ENCODE measurements at places on chromosomes 1 and 21.

GRCh38 chr1:75787524-75787923, 1.5 kb downstream of the RABGGTB start:
- DNase-seq = no peak

DNA sequence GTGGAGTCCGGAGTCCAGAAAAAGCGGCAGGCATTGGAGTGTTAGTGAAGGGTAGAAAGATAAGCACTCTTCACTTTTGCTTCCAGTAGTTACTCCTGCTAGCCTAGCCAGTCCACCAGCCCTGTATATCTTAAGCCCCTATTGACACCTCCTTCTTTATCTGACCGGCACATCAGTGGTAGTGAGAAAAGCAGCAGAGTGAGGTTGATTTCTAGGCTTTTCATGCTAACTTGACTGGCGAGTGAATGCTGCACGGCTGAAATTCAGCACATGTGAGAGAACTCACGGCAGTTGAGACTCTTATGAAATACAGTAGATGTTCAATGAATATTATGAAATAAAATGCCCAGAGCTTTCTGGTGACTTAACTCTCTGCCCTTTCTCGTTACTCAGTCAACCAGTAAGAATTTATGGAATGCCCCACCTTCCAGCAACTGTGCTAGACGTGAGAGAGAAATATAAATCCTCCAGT, 128.2 kb downstream of the CACHD1 start:
- no peak for DNase-seq

DNA sequence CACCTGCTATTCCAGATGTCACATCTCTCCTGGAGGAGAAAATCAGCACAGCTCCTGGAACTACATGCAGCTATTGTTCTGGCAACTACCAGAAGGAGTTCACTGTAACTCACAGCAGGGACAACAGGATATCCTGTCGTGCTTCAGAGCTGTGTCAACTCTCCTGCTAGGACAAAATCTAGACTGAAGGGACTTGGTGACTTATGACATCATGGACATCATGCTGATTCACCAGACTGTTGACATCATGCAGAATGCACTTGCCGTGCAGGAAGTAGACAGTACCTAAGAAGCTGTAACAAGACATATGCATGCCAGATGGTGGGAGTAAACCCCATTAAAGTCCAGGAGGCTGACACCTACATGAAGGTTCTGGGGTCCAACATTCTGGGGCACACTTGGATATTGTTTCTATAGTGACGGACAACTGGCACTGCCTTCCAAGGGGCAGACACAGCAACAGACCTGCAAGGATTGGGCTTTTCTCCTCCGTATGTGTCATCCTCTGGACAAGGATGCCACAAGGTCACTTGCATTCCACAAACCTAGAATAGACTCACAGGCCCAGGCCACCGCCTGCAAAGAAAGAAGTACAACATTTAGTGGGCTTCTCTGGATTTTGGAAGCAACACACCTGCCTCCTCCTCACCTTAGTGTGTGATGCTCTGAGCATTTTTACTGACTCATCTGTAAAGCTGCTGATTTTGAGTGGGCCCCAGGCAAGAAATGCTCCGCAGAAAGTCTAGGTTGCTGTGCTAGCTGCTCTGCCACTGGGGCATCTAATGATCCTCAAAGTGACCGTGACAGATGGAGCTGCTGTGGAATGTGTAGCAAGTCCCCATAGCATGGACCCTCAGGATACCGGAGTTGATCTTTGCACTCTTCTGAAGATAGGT, 249.2 kb downstream of the MATN1 start:
- no peak for DNase-seq

DNA sequence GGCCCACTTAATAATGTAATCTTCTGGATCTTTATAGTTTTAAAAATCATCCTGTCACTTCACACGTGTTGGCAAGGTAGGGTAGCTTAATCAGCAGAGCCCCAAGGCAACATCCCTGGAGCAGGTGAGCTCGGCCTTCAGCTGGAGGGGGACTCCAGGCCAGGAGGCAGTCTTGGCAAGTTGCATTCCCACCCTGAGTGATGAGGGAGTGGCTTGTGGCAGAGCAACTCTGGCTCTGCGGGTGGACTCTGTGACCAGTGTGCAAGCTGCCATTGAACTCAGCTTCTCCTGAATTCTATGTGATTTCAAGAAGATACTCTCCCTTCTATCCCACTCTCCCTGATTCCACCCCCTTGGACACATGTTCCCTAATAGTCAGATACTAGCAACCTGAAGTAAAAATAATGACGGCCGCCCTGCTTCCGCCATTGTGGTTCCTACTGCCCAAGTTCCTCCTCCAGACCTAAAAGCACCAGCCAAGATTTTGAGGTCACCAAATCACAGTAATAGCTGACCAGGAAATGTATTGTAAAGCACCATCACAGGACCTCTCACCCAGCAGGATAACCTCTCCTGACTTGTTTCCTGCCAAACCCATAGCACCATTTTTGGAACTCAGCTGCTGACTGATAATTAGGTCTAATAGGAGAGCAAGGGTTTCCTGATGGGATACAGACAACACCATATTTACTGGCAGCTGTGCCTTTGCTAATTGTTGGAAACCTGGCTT, 11.5 kb upstream of the LYST start:
- no peak for DNase-seq

- no peak for DNase-seq
Observed at GRCh38 chr1:48114596-48115382, 107.7 kb upstream of the SLC5A9 start.

DNA sequence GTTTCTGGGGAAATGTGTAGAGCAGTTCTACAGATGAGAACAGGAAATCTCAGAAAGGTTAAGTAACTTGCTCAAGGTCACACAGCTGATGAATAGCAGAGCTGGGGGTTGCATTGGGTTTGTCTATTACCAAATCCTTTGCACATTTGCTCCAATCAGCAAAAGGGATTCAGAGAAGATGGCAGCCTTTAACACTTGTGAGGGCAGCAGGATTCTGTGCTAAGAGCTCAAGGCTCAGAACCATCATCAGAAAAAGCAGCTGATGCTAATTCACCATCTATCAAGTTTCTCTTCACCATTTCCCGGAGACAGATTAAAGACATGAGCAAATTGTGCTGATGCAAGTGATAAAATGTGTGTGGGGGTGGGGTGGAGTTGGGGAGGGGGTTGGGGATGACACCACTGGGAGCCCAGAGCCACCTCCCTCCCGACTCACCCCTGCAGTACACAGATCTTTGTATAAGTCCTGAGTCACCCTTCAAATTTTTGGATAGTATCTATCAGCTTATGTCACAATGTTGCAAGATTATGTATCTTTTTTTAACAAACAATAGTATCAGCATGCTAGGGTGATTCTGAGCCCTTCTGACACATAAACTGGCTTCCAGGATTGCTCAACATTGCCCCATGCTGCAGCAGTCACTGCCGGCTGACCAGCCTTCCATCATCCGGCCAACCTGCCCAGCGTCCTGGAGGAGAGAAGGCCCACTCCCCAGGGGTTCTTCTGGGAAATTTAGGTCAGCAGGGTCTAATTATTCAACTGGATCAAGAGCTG, 2.8 kb upstream of the SPSB1 start:
- no peak for DNase-seq

DNA sequence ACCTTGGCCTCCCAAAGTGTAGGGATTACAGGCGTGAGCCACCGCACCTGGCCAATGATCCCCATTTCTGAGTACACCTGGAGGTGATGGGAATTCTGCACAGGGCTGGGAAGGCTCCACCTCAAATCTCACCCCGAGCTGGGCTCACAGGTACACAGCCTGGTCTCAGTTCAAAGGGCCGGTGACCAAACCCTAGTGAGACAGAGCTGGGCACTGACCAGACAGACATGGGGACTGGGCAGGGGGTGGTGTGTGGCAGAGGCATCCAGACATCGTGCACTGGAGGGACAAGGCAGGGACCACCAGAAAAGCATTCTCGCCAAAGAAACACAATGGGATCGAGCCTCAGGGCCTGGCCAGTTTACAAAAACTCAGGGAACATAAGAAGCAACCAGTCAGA, 17.2 kb downstream of the LSS start:
- no peak for DNase-seq

DNA sequence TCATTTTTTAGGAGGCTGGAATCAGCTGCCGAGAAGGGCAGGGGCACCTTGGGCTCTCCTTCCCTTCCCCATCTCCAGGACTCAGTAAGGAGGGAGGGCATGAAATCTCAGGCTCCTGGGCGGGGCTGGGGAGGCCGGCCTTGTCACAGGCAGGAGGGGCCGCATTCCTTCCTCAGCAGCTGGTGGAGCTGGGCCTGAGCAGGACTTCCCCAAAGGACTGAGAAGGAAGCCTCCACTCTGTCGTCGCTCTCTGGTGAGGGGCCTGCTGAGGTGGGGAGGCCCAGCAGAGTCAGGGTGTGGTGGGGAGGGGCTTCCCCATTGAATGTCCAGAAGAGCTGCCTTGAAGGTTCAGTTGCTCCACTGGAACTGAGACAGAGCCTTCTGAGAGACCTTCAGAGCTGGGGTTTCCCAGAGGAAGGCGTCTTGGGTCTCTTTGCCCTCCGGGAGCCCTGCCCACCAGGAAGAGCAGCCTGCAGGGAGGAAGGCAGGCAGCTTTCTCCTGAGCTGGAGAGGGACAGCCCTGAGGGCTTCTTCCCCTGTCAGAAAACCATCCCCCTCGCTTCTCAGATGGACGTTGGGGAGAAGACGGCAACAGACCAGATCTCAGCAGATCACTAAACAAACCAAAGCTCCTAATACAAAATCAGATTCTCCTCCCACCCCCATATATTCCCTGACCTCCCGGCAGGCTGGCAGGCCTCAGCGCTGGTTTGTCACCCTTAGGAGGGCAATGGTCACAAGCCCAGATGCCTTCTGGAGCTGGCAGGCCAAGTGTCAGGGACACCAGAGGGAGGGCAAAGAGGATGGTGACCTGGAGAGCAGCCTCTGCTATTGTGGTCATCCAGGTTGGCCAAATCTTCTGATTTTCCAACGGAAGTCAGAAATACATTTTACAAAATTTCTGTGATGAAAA, 10.7 kb downstream of the KCNA10 start:
- no peak for DNase-seq

GRCh38 chr1:206590025-206590758, 22.1 kb downstream of the EIF2D start:
- no peak for DNase-seq

GRCh38 chr1:21082073-21082472, 94.6 kb downstream of the EIF4G3 start:
- no peak for DNase-seq

DNA sequence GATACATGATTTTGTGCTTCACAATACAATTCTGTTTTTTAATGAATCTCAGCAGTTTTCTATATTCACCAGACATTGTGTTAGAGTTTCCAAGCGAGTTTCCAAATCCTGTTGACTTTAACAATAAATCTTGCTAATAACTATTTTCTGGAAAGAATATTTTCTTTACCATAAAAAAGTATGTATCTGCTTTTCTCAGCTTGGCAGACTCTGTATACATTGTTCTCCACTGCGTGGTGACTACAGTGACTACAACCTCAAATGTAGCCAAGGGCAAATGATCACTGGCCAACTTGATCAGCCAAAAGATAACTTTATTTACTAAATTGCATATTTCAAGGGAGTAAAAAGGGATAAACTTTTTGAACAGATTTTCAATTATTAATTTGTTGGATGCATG, 325.9 kb upstream of the ADAMTS5 start:
- DNase-seq = no peak

GRCh38 chr1:58162952-58163550, 383.5 kb downstream of the OMA1 start:
- peak; percentile 31 for DNase-seq

GRCh38 chr1:213987422-213987926, 299 bp upstream of the PROX1 start:
- peak; percentile 72 for DNase-seq

GRCh38 chr1:203127666-203128430, at the start of gene ADORA1:
Gene ADORA1, plus strand, starts transcription at chr1:203127726. Its CDS starts 1,116 bp downstream, at chr1:203128842.
- peak; percentile 50 for DNase-seq

DNA sequence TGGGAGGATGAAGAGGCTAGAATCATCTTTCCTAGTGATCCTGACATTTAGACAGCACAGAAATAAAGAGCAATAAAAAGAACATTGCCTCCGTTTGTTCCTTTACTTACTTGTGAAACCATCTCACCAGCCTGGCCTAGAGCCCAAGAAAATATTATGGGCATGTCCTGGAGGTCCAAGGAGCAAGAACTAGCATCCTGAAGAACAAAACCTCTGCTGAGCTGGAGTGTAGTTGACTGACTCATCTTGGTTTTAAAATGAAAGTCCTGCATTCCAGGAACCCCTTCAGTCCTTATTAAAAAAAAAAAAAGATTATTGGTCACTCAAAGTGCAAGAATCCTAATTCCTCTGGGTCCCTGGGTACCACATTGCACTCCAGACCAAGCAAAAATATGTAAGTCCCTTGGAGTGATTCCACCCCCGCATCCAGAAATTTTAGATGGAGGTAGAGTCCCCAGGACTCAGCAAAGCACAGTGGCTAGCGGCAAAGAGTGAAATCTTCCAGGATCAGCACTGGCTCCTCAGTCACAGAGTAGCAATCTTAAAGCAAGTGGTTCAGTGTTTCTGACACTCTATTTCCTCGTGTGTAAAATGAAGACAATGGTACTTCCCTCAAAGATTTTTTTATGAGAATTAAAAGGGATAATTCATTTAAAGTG, 7.0 kb downstream of the SMCP start:
- no peak for DNase-seq

DNA sequence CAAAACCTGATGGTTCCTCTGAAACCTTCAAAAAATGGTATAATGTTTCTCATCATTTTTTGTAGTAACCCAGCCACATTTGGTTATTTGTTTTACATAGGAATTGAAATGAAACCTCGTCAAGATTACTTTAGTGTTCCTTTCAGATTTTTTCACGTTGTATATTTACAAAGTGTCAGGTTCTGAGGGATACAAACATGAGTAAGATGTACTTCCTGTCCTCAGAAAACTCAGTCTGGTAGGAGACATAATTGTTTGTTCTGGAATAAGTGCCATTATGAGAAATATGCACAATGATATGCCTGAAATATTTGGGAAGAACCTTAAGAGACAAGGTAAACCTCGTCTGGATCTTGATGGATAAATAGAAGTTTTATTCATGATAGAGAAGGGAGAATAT, 145.5 kb downstream of the USP25 start:
- DNase-seq = no peak

DNA sequence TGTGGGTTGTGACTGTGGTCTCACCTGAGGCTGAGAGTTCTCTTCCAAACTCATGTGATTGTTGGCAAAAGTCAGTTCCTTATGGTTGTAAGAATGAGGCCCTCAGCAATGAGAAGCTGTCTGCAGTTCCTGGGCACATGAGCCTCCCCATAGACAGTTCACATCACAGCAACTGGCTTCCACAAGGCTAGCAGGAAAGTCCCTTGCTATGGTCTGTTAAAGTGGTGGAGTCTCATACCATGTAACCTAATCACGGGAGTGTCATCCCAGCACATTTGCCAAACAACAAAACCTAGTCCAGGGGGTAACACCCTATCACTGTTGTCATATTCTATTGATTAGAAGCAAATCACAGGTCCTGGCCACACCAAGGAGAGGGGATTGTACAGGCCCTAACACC, 163.8 kb downstream of the BACH1 start:
- DNase-seq = no peak

GRCh38 chr1:52836035-52836434, 6.5 kb upstream of the ZYG11A start:
- no peak for DNase-seq

GRCh38 chr21:34499116-34499515, 12.9 kb downstream of the KCNE1 start:
- DNase-seq = no peak

Measured in cerebellar nuclear complex (tissue), 1 donor.